ENCODE measurements at places on chromosomes 3 and 15.

DNA sequence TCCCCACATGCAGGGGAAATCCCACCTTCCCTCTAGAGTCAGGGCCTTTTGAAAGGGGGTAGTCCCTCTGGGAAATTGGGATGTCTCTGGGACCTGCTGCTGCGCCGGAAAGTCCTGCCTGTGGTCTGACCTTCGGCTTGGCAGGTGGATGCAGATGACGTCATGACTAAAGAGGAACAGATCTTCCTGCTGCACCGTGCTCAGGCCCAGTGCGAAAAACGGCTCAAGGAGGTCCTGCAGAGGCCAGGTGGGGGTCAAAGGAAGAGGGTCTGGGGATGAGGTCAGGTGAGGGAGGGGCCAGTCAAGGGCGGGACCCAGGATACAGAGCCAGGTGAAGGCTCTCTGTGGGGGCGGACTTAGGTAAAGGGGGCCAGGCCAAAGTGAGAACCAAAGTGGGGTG is 16.2 kb downstream of the PTH1R start:
- no peak for DNase-seq

DNA sequence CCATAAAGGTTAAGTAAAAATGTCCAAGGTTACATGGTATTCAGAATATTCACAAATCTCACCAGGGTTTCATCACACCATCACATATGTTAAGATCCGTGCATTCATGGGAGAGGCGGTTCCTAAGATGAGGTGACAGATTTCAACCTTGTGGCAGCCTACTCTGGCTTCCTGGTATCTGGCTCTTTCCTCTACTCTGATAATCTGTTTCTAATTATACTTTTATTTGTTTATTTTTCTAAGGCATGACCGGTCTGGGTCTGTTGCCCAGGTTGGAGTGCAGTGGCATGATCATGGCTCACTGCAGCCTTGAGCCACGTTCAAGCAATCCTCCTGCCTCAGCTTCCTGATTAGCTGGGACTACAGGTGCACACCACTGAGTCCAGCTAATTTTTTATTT is 34.4 kb downstream of the RAF1 start:
- no peak for DNase-seq

- no peak for DNase-seq
Observed at GRCh38 chr3:35677797-35678196, 38.5 kb downstream of the ARPP21 start.

GRCh38 chr3:134846911-134847317 is 51.9 kb downstream of the EPHB1 start:
- DNase-seq, result peak; percentile 80

DNA sequence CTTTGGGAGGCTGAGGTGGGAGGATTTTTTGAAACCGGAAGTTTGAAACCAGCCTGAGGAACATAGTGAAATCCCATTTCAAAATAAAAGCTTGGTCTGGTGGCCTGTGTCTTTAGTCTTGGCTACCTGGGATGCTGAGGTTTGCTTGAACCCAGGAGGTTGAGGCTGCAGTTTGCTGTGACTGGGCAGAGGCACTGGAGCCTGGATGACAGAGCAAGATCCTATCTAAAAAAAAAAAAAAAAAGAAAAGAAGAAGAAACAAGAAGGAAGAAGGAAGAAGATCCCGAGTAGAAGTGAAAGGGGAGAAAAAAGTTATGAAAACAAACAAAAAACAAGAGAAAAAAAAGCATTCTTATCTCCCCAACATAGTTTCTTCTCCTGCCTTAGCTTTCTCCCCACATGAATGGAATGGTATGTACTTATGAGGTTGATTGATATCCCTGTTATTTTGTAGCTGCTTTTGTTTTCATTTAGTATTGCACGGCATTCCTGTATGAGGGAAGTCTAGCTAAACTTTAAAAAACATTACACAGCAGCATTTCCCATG is 42.4 kb downstream of the TMEM40 start:
- no peak for DNase-seq
